Aorta (tissue), 5 donors: ENCODE measurements at places on chromosomes 6 and 20. TPM values are rescaled to one million over a fixed set of nuclear protein-coding genes. Genes with fewer than 3 reads are reported as not detected.

- H3K4me3 ChIP-seq, result no peak overlapping the region
- H3K36me3 ChIP-seq, result no peaks in the 10 kb centered on the region
- H3K4me1 ChIP-seq, result no peaks in the 10 kb centered on the region
Measured at GRCh38 chr6:137522198-137522798, 28.1 kb upstream of the OLIG3 start.

- no peaks in the 10 kb centered on the region for H3K36me3 ChIP-seq
- DNase-seq, result no peak
- no peak overlapping the region for H3K4me3 ChIP-seq
- H3K27me3 ChIP-seq, result no peaks in the 10 kb centered on the region
- no peaks in the 10 kb centered on the region for H3K4me1 ChIP-seq
Measured at GRCh38 chr6:151962246-151962846, 154.9 kb downstream of the ESR1 start.

The JAG1 gene
- total RNA-seq, result 133 TPM

DNA sequence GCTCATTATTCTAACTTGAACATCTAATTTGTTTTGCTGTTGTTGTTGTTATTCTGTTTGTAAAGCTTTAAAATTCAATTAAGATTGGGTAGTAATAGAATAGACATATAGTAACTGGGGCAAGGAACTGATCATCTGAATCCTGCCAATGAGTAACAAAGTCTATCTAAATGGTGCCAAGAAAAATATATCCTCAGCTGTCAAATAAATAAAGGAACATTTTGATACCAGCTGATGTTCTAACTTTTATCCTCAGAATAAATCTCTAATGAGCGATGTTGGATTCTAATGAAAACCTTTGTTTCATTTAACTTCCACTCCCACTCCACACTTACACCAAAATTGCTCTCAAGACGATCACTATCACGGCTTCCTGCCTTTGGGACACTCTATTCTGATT, 210.9 kb downstream of the TINAG start:
- no peaks in the 10 kb centered on the region for H3K4me1 ChIP-seq
- H3K27ac ChIP-seq, result no peak overlapping the region
- no peaks in the 10 kb centered on the region for H3K27me3 ChIP-seq

DNA sequence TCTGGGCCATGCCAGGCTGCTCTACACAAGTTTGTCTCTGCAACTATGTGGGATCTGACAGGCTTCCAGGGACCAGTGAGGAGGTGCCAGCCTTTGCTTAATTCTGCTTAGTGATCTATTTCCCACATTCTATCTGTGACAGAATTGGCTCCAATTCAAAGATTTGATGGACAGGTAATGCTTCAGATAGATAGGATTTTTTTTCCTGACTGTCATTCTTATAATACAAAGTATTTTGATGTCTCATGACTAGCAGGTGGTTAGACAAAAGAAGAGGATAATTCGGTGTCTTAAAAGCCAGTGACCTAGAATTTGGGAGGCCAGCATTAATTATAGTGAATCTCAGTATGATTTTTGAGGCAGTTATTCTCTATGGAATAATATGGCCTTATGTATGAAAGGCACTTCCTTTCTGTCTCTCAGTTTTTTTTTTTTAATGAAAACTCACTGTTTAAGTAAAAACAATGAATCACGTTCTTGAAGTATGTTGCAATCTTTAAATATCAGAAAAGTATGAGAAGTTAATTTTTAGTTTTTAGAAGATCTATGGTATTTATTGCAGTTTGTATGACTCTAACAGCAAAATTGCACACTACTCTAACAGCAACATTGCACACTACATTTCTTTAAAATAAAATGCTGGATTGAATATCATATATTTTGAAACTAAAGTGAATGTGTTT, 43.7 kb downstream of the TMEM200A start:
- H3K27me3 ChIP-seq, result no peaks in the 10 kb centered on the region
- H3K4me1 ChIP-seq, result no peaks in the 10 kb centered on the region
- H3K36me3 ChIP-seq, result no peaks in the 10 kb centered on the region
- DNase-seq, result no peak
- H3K4me3 ChIP-seq, result no peak overlapping the region

DNA sequence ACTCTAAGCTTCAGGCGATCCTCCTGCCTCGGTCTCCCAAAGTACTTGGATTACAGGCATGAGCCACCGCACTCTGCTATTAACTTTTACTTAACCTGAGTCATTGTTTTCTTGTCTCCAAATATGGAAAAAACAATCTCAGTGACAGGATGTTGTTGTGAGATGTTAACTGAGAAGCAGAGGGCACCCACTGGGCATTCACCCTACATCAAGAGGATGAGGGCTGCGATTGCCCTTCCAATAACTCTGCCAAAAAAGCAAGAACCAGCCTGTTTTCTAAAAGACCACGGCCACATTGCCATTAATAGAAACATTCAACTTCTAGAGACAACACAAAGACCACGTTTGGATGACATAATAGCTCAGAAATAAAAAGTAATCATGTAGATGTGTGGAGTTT, 107.6 kb upstream of the SGK1 start:
- H3K36me3 ChIP-seq, result no peaks in the 10 kb centered on the region
- no peaks in the 10 kb centered on the region for H3K4me1 ChIP-seq
- H3K27ac ChIP-seq, result no peak overlapping the region

- H3K4me1 ChIP-seq, result peaks cover 14% of the 10 kb centered on the region
- no peaks in the 10 kb centered on the region for H3K27me3 ChIP-seq
- H3K27ac ChIP-seq, result no peak overlapping the region
- no peak for DNase-seq
- no peak overlapping the region for H3K4me3 ChIP-seq
- no peaks in the 10 kb centered on the region for H3K36me3 ChIP-seq
Measured at GRCh38 chr6:121593011-121593641, 157.7 kb downstream of the GJA1 start.

DNA sequence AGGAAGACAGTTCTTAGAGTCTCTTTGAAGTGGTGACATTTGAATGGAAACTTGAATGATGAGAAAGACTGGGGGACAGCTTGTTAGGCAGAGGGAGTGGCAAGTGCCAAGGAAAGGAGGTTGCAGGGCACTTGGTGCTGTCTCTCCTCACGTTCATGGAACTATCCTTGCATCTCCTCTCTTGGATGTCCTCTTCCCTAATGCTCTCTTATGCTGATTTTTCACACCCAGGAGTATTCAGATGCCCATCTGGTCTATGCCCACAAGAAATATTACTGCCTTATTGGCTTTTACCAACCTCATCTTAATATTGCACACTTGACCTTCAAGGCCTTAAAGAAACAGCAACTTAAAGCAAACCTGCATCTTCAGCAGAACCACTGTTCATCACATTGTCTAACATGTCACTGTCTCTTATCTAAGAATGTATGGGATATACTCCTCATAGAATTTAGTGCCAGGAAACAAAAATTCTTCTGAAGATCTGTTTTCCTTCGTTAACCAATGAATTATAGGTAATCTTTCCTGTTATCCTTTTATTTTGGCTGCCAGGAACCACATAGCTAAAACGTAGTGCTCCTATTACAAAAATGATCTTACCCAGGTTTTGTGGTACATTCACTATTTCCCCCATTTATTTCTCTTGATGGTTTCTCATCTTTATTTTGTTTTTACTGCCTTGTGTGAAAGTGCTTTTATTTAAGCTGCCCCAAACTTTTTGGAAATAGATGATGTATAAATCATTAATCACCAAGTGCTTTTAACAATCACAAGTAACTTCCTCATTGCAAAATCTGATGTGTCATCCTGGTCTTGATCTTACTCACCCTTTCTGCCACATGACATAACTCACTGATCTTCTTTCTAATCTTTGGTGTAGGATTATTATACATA, 12.8 kb downstream of the RGS17 start:
- no peak overlapping the region for H3K27ac ChIP-seq
- H3K36me3 ChIP-seq, result no peaks in the 10 kb centered on the region
- no peak overlapping the region for H3K4me3 ChIP-seq
- no peaks in the 10 kb centered on the region for H3K4me1 ChIP-seq
- H3K27me3 ChIP-seq, result no peaks in the 10 kb centered on the region

DNA sequence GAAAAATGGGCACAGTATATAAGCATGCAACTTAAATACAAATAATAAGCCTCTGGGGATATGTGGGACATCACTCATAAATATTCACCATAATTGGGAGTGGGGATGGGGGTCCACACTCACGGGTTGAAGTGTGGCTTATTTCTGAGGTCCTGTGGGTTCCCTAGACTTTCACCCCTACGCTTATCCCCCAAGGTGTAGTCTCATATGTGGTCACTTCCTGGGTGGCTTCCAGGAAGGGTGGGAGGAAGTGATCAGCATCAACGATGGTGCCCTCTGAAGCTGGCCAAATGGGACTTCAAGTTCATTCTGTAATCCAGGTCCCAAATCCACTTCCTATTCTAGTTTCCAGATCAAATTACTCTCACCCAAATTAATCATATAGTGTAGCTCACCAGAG, 59.5 kb downstream of the GNAS start:
- no peak for DNase-seq
- H3K36me3 ChIP-seq, result peaks cover 19% of the 10 kb centered on the region
- no peak overlapping the region for H3K27ac ChIP-seq
- no peaks in the 10 kb centered on the region for H3K27me3 ChIP-seq
- H3K4me1 ChIP-seq, result no peaks in the 10 kb centered on the region

DNA sequence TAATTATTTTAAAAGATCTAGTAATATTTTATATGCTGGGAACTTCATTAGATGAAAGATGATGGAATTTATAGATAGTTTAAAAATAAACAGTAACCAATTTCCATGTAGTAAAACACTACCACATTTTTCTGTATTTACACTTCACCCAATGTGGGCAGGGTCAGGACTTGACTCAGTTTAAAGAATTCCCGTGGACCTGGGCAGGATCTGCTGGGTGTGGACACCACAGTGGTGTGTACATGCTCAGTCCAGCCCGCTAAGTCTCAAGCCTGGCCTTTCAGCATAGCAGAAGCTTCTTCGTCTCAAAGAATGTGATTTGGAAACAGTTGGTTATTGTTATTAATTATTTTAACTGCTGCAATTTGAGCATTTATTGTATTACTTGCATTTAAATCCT, 364.2 kb downstream of the SYNE1 start:
- no peak overlapping the region for H3K4me3 ChIP-seq
- no peak overlapping the region for H3K27ac ChIP-seq
- H3K4me1 ChIP-seq, result peaks cover 7% of the 10 kb centered on the region
- DNase-seq, result peak; percentile 55
- no peaks in the 10 kb centered on the region for H3K27me3 ChIP-seq
- H3K36me3 ChIP-seq, result peaks cover 2% of the 10 kb centered on the region

The DPPA5 gene
- total RNA-seq, result not detected

DNA sequence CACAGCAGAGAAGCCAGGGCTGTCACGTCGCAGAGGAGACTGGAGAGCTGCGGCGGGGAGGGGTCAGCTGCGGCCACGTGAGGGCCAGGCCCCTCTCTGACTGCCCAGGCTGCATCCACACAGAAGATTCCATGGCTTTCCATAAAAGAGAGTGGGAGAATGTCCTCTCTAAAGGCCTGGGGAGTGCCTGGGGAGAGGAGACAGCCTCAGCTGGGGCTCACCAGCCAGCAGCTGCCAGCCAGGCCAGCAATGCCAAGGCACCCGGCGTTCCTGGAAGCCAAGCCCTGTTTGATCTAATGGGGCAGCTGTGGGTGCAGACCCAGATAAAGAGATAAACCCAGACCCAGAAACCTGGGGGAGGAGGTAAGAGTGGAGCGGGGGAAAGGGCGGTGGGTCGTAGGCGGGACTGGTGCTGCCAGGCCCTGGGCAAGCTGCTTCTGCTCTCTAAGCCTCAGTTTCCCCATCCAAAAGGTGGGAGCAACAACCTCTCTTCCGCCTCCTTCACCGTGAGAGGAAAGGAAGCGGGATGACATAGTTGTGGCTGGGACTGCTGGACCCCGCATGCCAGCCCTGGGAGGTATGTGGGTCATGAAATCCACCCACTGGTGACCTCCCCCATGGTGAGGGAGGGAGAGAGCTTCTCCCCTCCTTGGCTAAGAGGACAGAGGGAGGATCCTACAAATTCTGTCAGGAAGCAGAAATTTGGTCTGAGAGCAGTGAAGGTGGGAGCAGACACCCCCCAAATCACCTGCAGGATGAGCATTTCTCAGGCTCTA, 3.1 kb upstream of the OSBPL2 start:
- H3K27ac ChIP-seq, result no peak overlapping the region
- H3K36me3 ChIP-seq, result no peaks in the 10 kb centered on the region
- no peak for DNase-seq
- no peaks in the 10 kb centered on the region for H3K4me1 ChIP-seq
- no peaks in the 10 kb centered on the region for H3K27me3 ChIP-seq
- H3K4me3 ChIP-seq, result no peak overlapping the region

GRCh38 chr6:9066726-9067125, 631.4 kb upstream of the SLC35B3 start:
- no peak overlapping the region for H3K27ac ChIP-seq
- H3K4me1 ChIP-seq, result no peaks in the 10 kb centered on the region
- H3K4me3 ChIP-seq, result no peak overlapping the region
- no peaks in the 10 kb centered on the region for H3K27me3 ChIP-seq

The IFT52 gene
- total RNA-seq, result 38.5 TPM

- H3K36me3 ChIP-seq, result no peaks in the 10 kb centered on the region
- peaks cover 6% of the 10 kb centered on the region for H3K4me1 ChIP-seq
- H3K4me3 ChIP-seq, result no peak overlapping the region
- H3K27me3 ChIP-seq, result no peaks in the 10 kb centered on the region
- no peak for DNase-seq
Measured at GRCh38 chr6:11246722-11247121, 14.3 kb upstream of the NEDD9 start.

- H3K36me3 ChIP-seq, result no peaks in the 10 kb centered on the region
- no peaks in the 10 kb centered on the region for H3K4me1 ChIP-seq
- H3K4me3 ChIP-seq, result no peak overlapping the region
- H3K27ac ChIP-seq, result no peak overlapping the region
- H3K27me3 ChIP-seq, result no peaks in the 10 kb centered on the region
Measured at GRCh38 chr20:54479138-54479906, 3.9 kb downstream of the DOK5 start.

DNA sequence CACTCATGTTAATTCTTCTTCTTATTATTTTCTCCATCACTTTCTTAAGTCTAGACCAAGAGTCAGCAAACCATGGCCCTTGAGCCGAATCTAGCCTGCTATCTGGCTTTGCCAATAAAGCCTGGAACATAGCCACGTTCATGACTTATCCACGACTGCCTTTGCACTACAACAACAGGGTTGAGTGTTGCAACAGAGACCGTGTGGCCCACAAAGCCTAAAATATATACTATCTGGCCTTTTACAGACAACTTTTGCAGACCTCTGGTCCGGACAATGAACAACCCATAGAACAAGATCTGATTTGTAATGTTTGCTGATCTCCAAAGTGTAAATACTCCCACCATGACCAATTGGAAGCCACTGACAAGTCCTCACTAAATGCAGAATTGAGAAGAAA, 140.5 kb upstream of the CDYL start:
- H3K27ac ChIP-seq, result no peak overlapping the region
- DNase-seq, result no peak
- no peaks in the 10 kb centered on the region for H3K27me3 ChIP-seq
- H3K4me3 ChIP-seq, result no peak overlapping the region
- H3K36me3 ChIP-seq, result no peaks in the 10 kb centered on the region
- no peaks in the 10 kb centered on the region for H3K4me1 ChIP-seq
